ENCODE measurements at places on chromosomes 3 and 15. TPM values are rescaled to one million over a fixed set of nuclear protein-coding genes. Genes with fewer than 3 reads are reported as not detected.

GRCh38 chr3:143769616-143770015 is 78.7 kb downstream of the SLC9A9 start:
- DNase-seq: no peak

- DNase-seq: no peak
Measured at GRCh38 chr15:62666046-62666445, 376.5 kb upstream of the TPM1 start.

SAMMSON gene
- polyA plus RNA-seq: 0.17 TPM

DNA sequence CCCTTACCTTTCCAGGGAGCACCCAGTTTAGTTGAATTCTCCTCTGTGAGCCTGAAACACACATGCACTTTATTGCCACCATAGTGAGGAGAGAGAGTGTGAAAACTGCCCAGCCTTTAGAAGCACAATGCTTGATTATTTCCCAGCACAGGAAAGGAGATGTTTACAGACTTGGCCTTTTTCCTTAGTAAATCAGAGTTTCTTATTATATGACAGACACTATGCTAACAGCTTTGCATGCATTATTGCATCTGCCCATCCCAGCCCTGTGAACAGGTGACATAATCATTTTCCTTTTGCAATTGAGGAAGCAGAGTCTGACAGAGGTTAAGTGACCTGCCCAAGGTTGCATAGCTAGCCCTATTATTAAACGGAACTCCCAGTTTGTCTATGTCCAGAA is 36.5 kb downstream of the CAPN3 start:
- DNase-seq: no peak

PIGZ gene
- 2.2 TPM for polyA plus RNA-seq

- no peak for DNase-seq
Measured at GRCh38 chr3:40191850-40192448, 117.6 kb upstream of the EIF1B start.

DNA sequence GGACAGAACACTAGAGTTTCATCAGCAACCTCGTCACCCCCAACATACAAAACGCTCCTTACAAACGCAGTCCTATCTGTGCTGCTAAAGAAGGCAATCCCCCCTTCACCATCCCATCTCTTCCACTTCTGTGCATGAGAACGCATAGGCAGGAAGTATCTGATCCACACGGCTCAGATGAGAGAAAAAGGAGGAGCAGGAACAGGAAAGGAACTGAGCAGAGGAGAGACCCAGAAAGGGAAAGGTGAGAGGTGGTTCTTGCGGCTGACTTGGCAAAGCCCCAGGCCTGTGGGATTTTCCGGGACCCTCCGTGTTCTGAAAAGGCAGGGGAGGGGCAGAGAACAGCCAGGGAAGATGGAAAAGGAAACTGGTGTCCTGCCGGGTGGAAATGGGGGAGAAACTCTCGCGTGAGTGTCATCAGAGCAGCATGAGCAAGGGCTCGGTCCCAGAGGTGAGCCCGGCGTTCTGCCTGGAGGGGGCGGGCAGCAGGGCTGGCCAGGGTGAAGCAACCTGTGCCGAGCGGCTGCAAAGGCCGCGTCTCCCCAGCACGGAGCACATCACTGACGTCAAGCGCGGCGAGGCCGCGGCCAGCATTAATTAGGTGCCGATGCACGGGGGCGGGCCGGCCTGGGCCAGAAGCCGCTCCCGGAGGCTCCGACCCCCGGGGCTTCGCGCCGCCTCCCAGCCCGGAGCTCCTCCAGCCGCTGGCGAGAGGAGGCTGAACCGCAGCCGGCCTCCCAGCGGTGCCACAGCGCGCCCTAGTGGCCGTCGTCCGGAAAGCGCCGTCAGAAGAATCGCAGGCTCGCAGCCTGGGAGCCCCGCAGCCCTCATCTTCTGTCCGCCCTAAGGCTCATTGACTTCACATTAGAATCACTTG is 35.8 kb downstream of the CPN2 start:
- no peak for DNase-seq

Data from left renal pelvis (tissue), 4 donors.